Naive B cell (primary cell): ENCODE measurements at places on chromosomes 3 and 15.

- no peak for DNase-seq
These were observed 112.7 kb downstream of the SNRK start for GRCh38 chr3:43399034-43399433.

DNA sequence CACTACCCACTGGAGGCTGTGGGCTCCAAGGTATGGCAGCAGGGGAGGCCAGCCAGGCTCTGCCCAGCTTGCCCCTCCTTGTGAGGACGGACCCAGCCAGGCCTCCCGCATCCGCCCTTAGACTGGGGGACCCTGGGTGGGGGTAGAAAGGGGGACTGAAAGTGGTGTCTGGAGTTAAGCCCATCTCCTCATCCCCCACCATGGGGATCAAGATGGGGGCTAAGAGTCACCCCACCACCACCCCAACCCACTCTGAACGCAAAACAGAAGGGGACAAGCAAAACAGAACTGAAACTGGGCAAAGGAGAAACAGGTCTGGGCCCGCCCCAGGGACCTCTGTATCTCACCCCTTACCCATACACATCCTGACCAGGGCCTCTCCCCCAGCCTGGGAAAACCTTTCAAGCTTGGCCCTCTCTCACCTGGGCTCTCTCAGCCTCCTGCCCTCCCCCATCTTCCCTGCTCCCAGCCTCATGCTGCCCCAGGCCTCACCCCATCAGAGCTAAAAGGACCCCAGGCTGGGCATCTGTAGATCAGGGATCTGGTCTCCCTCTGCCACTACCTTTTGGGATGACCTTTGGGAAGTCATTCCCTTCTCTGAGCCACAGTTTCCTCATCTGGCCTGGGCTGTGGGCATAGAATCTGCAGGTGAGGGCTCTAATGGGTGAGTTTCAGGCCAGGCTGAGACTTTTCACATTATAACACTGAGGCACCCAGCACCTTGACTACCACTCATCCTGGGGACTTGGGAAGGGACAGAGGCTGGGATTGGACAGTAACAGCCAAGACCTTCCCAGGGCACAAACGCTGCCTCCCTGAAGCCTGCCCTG lies 30.0 kb upstream of the CYP11A1 start:
- peak; percentile 83 for DNase-seq

- DNase-seq, result no peak
These were observed 667 bp downstream of the CEMIP start for GRCh38 chr15:80779658-80780415.

GRCh38 chr15:46312133-46312740 lies 677.4 kb downstream of the SQOR start:
- peak; percentile 16 for DNase-seq

GRCh38 chr3:146889626-146890025 lies 284.5 kb upstream of the PLSCR5 start:
- DNase-seq, result no peak

GRCh38 chr3:169410430-169410829 lies 253.1 kb downstream of the MECOM start:
- DNase-seq, result no peak

GRCh38 chr3:50502584-50503423 lies 630 bp downstream of the CACNA2D2 start:
- no peak for DNase-seq

- no peak for DNase-seq
These were observed 528.2 kb downstream of the ZIC1 start for GRCh38 chr3:147937341-147937740.

GRCh38 chr3:15326037-15326436 lies 6.3 kb downstream of the SH3BP5 start:
- DNase-seq, result no peak

DNA sequence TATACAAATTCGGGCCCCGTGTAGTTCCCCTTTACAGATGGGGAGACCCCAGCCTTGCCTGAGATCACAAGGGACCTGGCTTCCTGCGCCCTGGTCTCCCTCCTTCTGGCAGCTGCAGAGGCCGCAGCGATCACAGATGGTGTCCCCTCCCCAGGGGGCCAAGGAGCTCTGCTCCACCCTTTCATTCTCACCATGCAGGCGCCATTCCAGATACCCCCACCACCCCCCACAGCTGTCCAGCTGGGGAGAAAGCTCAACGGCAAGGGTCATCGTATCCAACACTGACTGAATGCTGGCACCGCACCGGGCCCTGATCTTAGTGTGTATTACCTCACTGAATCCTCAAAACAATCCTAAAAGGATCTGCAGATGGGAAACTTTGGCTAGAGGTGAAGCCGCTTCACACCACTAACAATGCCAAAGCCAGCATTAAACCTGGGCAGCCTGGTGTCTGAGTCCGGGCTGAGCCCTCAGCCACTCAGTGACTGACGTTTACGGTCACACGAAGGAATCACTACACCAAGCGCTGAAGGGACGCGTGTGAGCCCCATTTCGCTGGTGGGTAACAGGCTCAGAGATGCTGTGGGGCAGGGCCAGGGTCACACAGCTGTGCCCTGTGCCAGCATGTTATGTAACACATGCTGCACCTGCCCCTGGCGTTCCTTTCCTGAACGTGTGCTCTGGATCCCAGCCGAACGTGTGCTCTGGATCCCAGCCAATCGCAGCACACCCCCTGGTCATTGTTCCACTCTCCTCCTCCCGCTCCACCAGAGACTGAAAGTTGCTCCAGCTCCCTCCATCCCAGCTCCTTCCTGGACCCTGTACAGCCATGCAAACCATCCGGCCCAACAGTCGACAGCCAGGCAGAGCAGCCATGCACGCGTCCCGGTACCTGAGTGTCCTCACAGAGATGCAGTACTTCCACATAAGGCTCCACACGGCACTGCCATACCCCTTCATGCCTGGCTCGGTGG lies 51.8 kb downstream of the IQSEC1 start:
- DNase-seq, result peak; percentile 86

GRCh38 chr3:177050501-177051237 lies 146.6 kb downstream of the TBL1XR1 start:
- DNase-seq, result peak; percentile 37

GRCh38 chr3:111769110-111769991 lies 89.7 kb upstream of the PHLDB2 start:
- DNase-seq, result no peak

GRCh38 chr3:11053926-11054503 lies 61.5 kb downstream of the SLC6A1 start:
- no peak for DNase-seq

GRCh38 chr3:46677411-46677726 lies 16.1 kb downstream of the ALS2CL start:
- DNase-seq, result no peak

DNA sequence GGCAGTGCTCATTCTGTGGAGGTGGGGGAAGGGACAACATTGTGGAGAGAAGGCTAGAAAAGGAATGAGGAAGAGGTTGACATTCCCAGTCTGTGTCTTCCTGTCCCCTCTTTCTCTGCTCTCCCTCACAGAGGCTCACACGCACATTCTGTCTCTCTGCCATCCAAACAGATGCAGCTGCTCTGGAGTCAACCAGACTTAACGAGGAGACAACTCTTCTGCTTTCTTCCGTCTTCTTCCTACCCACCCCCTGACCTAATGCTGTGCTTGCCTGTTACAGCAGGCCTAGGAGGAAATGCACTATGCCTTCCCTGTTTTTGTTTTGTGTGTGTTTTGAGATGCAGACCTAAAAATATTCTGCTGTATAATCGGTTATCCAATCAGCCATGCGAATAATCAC lies 121.9 kb downstream of the CACNA1D start:
- DNase-seq, result no peak

- DNase-seq, result no peak
These were observed 74.1 kb downstream of the ARHGAP31 start for GRCh38 chr3:119368298-119368697.

DNA sequence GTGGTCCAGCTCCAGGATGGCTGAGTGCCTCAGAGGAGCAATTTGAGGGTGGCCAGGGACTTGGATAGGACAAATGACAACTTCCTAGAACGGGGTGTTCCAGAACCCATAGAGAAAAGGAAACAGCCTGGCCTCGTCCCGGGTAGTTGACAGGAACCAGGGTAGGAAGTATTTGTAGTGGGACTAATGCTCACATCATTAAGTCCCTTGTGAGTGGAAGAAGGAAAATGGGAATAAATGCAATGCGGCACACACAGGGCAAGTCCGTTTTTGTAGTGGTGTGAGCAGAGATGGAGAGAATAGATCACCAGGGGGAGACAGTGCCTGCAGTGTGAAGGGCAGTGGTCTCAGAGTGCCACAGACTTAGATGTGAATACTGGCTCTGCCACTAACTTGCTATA lies 19.6 kb downstream of the TIMP4 start:
- DNase-seq, result no peak

- no peak for DNase-seq
These were observed 276.6 kb upstream of the CFAP20DC start for GRCh38 chr3:59326246-59327024.

- DNase-seq, result no peak
These were observed 114.1 kb upstream of the PPP2R3A start for GRCh38 chr3:135851201-135852081.

GRCh38 chr15:40249477-40250303 lies 10.8 kb downstream of the PAK6 start:
- no peak for DNase-seq

GRCh38 chr15:25092661-25093060 lies 137.9 kb downstream of the SNRPN start:
- DNase-seq, result no peak

- no peak for DNase-seq
These were observed 29.3 kb downstream of the NGRN start for GRCh38 chr15:90294601-90295269.

- no peak for DNase-seq
These were observed 270.5 kb upstream of the STT3B start for GRCh38 chr3:31262201-31262600.

DNA sequence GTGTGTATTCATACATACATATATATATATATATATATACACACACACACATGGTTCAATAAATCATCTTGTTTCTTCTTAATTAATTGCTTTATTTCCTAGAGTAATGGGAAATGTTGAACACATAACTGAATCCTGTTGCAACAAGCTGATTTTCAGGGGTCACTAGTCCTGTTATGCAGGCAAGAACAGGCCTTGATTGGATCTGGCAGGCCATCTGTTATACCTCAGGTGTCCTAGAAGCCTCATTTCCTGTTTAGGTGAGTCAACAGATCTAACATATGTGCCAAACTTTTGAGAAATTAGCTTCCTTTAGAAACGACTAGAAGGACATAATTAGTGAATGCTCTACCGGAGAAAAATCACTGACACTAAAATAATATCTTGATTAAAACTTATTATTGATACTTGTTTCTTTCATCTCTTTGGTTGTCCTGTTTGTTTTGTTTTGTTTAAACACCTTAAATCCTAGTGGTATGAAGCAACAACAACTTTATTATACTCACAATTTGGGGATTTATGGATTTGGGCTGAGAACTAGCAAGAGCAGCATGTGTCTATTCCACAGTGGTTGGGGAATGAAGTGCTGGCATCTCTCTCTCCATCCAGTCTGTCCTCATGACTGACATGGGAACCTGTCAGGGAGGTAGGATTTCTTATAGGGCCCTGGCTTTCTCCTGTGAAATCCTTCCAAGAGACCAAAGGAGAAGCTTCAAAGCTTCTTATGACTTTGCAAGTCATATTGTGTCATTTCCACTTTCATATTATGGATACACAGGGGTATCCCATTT lies 552.6 kb downstream of the NSUN3 start:
- no peak for DNase-seq

DNA sequence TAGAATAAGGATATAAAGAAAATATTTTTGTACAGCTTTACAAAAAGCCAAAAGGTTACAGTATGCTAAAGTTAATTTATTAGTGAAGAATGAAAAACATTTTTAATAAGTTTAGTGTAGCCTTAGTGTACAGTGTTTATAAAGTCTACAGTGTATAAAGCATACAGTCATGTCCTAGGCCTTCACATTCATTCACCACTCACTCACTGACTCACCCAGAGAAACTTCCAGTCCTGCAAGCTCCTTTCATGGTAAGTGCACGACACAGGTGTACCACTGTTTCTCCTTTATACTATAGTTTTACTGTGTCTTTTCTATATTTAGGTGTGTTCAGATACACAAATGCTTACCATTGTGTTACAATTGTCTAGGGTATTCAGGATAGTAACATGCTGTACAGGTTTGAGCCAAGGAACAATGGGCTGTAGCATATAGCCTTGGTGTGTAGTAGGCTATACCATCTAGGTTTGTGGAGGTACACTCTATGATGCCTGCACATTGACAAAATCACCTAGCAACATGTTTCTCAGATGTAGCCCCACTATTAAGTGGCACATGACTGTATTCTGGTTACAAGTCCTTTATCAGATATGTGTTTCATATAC lies 197.1 kb upstream of the KBTBD8 start:
- DNase-seq, result no peak

DNA sequence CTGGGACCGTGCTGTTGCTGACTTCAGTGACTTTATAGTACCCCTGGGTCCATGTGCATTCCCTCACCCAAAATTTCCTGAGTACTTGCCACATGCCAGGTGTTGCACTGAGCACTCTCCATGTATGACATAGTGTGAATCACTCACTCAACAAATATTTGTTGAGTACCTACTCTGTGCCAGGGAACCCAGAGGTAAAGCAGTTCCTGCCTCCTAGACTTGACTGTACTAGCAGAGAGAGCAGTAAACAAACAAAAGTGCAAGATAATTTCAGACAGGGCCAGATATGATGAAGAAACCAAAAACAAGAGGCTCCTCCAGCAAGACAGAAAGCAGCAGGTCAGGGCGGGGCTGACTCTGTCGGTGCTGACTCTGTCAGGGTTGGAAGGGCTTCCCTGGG lies 12.2 kb downstream of the TGM4 start:
- DNase-seq, result no peak

- DNase-seq, result no peak
These were observed 58.4 kb downstream of the IQSEC1 start for GRCh38 chr3:13014755-13015285.

DNA sequence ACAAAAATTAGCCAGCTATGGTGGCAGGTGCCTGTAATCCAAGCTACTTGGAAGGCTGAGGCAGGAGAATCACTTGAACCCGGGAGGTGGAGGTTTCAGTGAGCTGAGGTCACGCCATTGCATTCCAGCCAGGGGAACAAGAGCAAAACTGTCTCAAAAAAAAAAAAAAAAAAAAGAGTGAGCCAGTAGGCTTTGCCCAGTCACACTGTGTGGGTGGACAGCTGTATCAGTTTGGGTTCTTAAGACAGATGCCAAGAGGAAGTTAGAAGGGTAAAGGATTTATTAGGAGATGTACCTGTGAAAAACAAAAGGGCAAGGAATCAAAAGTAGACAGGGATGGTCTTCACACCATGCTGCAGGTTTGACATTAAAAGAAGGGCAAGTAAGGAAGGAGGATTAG lies 86.1 kb upstream of the CGNL1 start:
- no peak for DNase-seq

- no peak for DNase-seq
These were observed 33.3 kb downstream of the MGLL start for GRCh38 chr3:127789051-127789450.

DNA sequence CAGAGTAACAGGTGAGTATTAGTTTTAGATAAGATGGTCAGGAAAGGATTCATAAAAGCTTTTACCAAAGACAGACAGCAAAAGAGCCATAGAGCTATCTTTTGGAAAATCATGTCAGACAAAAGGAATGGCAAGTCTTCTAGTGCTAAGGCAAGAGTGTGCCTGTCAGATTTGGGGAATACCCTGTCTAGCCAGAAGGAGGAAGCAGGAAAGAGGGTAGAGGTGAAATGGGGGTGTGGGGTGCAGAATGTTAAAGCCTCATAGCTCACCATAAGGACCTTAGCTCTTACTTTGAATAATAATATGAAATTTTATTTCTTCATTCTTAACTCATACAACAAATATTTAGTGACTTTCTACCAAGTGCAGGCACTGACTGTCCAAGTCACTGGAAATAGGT lies 512.1 kb upstream of the ROBO2 start:
- no peak for DNase-seq
